ENCODE measurements at places on chromosomes 3 and 15.

GRCh38 chr3:148962513-148962912, 28.8 kb upstream of the GYG1 start:
- DNase-seq: no peak

DNA sequence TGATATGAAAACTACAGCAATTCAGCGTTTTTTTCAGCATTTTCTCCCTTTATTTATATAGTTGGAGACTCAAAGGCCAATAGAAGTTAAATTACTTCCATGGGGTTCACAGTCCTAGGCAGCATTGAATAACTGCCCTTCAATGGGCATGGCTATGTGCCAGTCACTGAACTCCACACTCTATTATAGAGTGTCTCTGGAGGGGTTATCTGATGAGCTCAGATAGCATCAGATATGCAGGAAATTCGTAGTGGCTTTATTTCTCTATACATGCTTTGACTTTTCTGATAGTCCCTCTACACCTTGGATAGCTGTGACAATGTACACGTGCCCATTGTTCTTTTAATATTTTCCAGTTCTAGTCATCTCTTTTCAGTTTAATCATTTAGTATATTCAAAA, 396.9 kb upstream of the CBLB start:
- no peak for DNase-seq

DNA sequence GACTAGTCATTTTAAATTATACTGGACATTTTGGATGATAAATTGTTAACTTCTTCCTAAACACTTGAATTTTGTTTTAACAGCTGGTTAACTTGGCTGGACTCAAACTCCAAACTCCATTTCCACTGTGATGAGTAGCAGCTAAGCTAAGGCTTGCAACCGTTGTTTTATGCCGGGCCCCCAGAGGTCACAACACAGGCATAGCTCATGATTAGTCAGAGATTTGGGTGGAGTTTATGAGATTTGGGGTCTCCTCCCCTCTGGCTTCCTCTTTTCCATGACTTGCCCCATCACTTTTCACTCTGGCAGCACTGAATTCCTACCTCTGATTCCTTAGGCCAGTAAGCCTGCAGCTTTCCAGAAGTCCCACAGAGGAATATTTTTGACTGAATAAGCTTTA, 12.8 kb downstream of the THAP10 start:
- no peak for DNase-seq

- DNase-seq: no peak
These were observed 8.8 kb upstream of the ATP11B start for GRCh38 chr3:182784542-182784941.

DNA sequence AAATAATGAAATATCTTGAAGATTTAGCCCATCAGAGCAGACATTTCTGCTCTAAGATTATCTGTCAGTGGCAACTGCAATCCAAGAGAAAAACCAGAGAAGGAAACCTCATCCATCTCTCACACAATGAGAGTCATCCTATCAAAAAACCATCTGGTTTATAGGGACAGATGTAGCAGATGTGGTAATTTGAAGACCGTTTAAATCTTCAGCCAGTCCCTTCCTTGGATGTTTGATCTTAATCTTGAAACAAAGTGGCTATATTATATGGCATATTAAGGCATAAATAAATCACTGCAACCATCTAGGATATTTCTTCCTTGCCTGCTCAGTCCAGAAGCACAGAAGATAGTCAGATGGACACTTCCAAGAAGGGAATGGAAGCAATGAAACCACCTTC, 305.3 kb downstream of the MAGI1 start:
- DNase-seq: no peak

DNA sequence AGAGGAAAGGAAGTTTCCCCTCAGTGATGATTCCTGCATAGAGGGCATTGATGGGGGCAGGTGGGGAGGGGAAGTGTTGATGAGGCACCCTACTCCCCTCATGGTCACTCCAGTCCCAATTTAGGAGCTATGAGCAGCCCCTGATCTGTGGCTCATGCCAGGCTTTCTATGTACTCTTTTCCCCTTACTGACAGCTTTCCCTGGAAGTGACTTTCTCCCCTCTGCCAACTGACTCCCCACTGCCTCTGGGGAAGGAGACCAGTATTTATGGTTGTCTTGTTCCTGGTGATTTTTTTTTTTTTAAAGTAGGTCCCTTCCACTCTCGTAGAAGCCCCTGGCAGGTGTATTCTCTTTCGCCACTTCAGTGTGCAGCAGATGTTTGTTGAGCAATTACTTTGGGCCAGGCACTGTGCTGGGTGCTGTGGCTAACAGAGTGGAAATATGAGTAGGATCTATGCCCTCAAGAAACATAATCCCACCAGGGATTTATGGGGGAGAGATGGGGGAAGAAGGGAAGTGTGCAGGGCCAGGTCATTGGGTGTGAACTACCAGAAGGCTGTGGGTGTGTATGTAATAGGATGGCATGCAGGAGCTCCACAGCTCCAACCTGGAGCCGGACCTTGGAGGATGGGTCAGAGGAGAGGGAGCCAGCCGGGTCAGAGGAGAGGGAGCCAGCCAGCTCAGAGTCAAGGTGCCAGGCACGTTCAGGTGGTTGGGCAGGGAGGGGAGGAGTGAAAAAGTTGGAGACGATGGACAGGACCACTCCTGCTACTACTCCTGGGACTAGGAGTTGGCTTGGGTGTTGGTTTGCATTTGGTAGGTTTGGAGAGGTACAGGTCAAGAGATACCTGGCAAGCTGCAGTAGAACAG, 3.5 kb downstream of the SMAD6 start:
- no peak for DNase-seq

- no peak for DNase-seq
These were observed 130.4 kb downstream of the FRMD5 start for GRCh38 chr15:44064706-44065105.

DNA sequence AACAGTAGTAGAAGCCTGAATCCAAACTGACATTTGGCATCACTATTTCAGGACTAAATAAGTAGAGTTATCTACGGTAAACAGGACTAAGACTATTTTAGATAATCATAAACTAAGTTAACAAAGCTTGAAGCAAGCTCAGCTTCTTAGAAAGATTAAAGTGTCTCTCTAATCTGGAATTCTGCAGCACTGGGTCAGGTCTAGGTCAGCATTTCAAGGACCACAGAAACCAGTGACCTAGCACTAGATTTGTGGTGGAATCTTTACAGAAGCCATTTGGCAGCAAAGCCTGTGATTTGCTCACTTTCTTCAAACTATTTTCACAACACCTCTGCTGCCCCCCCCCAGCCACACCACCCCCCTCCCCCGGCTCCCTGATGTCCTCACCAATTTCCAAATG, 37.5 kb downstream of the IGSF11 start:
- DNase-seq: no peak

GRCh38 chr3:135896613-135897012, 68.9 kb upstream of the PPP2R3A start:
- no peak for DNase-seq

DNA sequence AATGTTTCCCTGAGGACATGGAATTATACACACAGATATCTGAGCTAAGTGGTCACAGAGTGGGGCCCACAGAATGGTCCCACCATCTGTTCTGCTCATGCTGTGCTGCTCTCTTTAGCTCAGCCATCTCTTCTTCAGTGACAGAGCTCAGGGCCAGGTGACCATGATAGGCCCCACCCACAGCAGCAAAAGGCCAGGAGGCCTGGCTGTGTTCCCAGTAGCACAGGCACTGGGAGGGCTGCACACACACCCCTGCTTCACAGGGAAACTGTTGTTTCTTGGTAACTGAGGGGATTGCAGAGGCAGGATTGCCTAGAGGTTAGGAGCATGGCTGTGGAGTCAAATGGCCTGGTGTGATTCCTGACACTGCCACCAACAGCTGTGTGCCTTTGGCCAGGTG, 4.8 kb upstream of the FBXW12 start:
- DNase-seq: no peak

DNA sequence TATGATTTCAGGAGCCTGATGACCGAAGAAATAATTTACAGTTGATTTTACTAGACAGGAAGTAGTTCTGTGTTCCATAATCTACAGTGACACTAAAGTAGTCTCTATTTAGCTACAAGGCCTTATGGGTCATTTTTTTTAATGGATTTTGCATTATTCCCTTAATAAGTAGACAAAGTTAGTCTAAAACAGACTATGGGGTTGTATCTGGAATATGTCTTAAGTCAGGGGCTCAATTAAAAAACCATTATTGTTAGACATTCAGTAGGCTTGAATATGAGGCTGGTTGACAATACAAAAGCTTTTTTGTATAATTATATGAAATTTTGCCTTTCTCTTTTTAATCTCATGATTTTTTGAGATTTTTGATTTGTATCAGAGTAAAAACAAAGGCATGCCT, 820.0 kb upstream of the SEMA6D start:
- no peak for DNase-seq

DNA sequence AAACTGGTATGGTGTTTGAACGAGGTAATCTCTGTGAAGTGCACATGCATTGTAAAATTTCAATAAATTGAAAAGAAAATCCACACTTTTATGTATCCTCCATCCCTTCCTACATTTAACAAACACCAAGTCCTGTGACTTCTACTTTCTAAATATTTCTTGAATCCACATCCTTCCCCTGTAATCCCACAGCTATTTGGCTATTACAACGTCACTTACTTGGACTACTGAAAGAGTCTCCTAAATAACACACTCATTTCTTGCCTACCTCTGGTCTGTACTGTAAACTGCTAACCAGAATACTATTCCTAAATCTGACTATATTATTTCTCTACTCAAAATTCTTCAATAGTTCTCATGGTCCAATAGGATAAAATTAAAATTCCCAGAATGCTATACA, 176.1 kb downstream of the NEK10 start:
- DNase-seq: no peak

- DNase-seq: no peak
These were observed 7.6 kb downstream of the CELSR3 start for GRCh38 chr3:48655063-48655462.

DNA sequence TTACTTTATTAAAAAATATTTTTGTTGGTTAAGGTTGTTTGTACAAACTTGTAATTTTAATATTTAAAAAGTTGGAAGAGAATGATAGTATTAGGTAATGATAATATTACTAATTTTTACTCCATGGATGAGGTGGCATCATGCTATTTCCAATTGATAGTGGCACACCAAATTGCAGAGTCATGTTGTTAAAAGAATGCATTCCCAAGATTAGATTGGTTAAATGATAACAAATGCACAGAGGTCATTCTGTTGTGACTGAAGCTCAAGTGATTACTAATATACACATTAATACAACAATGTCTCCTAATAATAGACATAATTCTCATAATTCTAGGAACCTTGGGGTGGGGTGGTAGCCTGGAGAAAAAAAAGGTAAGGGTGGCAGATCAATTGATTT, 73.2 kb upstream of the ZBED2 start:
- DNase-seq: no peak

DNA sequence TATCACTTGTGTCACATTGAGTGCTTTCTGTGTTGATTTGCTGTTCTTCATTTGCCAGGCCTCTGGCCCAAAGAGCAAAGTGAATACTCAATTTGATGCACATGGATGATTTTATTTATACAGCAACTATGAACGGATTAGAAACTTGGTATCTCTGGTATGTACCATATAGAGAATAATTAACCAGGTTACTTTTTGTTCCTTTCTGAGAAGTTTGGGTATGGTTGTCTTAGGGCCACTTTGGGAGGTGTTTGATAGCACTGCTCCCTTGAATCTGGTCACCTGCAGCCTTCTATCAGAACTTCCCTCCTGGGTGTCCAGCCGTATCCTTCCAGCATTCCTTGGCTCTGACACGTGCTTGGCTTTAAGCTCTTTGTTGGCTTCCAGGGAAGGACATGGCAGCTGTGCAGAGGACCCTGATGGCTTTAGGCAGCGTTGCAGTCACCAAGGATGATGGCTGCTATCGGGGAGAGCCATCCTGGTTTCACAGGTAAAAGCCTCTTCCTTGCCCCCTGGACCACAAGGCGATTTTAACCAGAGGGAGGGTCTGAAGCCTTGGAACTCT, 12.7 kb downstream of the TAGLN3 start:
- no peak for DNase-seq

DNA sequence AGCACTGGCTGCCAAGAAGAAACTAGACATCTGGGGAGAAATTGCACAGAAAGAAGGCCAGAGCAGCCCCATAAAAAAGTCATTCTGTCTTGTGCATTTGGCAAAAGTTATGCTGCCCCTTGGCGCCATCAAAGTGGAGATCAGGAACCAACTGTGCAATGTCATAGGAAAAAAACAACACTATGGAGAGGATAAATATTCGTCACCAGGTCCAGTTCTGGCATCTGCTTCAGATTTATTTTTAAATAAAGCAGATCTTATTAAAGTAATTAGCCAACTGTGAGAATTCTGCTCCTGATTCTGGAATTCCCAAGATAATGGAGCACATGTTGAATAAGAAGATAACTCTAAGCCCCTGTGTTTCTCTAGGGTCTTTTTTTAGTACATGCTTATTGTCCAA, 500.0 kb upstream of the IL12A start:
- DNase-seq: no peak

- no peak for DNase-seq
These were observed 51.5 kb upstream of the NANOGP8 start for GRCh38 chr15:35136321-35137189.

GRCh38 chr3:10373686-10374261, 52.9 kb upstream of the SEC13 start:
- no peak for DNase-seq

- DNase-seq: no peak
These were observed 26.4 kb downstream of the ACAA1 start for GRCh38 chr3:38110314-38111050.

GRCh38 chr15:28942046-28942445, 56.3 kb downstream of the APBA2 start:
- no peak for DNase-seq

DNA sequence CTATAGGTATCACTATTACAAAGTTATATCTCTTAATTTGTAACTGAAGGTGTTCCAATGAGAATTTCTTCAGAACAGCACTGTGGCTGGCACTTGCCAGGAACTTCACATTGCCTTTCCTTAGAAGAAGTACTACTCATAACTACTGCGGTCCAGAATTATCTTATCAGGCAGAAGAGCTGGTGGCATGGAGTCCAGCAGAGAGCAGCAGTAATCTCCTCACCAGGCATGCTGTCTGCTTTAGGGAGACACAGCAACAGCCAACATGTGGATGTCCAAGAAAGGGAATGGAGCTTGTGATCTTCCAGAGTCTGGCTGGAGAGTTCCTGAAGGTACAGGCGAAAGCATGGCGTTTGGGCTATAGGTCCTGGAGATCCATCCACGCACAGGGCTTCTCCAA, 919.7 kb upstream of the NR2F2 start:
- DNase-seq: no peak

- DNase-seq: no peak
These were observed 338.2 kb upstream of the ATP10A start for GRCh38 chr15:26201177-26201858.

DNA sequence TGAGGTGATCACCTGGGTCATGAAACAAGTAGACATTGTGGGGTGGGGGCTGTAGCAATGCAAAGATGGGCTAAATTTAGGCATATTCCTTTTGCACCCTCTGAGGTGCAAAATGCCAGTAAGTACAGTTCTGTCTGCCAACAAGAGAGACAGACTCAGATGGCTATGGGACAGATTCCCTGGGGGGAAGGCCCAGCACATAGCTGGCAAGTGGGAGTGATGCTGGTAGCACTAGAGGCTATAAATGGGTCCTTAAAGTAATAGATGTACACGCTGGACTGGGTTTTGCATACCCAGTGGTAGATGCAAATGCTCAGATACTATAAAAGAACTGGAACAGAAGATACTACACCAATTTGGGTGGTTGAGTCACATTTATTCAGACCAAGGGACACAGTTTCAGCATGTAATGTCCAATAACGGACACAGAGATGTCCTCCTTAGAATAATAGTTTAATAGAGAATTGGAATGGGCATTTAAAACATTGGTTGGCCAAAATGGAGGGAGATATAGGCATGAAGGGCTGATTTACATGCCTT, 67.4 kb upstream of the RNU6-1 start:
- DNase-seq: no peak

GRCh38 chr15:96273317-96274086, 57.0 kb upstream of the NR2F2 start:
- no peak for DNase-seq
